ENCODE measurements at places on chromosomes 13 and 19.

GRCh38 chr13:36028359-36029025 lies 102.7 kb downstream of the DCLK1 start:
- no peak for DNase-seq

- no peak for DNase-seq
Observed at GRCh38 chr13:77584106-77584505, 48.6 kb downstream of the SCEL start.

DNA sequence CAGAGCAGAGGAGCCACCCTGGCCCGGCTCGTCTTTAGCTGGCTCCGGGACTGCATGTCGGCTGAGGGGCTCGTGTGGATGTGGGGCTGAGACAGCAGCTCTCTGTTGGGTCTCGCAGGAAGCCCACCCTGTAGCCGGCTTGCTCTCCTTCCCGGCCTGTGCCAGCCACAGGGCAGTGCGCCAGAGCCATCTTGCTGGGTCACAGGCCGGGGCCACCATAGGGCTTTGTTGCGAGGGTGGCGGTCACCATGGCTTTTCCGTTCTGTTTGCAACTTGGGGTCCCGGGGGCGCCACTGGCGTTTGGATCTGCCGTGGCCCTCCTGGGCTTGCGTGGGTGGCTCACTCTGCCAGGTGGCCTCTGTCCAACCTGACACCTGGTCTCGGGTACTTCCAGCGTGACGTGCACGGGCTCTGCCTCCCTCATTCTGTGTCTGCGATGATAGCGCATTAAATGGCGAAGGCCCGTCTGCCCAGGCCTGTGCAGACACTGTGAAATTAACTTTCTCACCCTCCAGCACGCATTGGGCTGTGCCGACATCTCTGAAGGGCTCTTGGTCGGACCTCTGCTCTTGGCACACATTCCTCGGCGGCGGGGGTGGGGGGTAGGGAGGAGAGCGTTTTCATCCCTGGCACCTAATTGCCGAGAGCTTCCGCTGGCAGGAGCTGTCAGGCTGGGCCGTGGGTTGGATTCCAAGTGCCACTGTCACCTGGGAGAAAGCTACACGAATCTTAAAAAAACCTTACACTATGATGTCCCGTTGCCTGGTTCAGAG lies 95.1 kb downstream of the KDM4B start:
- DNase-seq: no peak

GRCh38 chr19:53642381-53643099 lies 10.7 kb downstream of the DPRX start:
- no peak for DNase-seq

GRCh38 chr13:98225036-98225940 lies 48.2 kb upstream of the RNF113B start:
- no peak for DNase-seq

GRCh38 chr19:49954092-49954829 lies 6.7 kb downstream of the SIGLEC11 start:
- no peak for DNase-seq

GRCh38 chr13:46668302-46668720 lies 115.3 kb downstream of the LRCH1 start:
- no peak for DNase-seq

- no peak for DNase-seq
Observed at GRCh38 chr19:48466561-48467325, 2.4 kb upstream of the CYTH2 start.

GRCh38 chr19:47418692-47419029 lies 666 bp downstream of the MEIS3 start:
- DNase-seq: no peak

All from stimulated activated CD8-positive, alpha-beta memory T cell treated with anti-CD3 and anti-CD28 coated beads, Interleukin-7, amount 100 ng/mL, for 4 hours (primary cell).